ENCODE measurements at places on chromosomes 11 and 22.
A peak's percentile ranks its signal among the peaks of the same experiment; 100 is the strongest.

DNA sequence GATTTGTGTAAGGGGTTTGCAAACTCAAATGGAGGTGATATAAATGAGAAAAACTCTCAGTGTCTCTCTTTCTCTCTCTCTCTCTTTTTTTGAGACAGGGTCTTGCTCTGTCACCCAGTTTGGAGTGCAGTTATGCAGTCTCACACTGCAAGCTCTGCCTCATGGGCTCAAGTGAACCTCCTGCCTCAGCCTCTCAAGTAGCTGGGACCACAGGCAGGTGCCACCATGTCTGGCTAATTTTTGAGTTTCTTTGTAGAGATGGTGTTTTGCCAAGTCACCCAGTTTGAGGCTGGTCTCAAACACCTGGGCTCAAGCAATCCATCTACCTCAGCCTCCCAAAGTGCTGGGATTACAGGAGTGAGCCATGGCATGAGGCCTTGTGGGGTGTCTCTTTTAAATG lies 2.9 kb downstream of the BIRC3 start:
- DNase-seq = no peak

DNA sequence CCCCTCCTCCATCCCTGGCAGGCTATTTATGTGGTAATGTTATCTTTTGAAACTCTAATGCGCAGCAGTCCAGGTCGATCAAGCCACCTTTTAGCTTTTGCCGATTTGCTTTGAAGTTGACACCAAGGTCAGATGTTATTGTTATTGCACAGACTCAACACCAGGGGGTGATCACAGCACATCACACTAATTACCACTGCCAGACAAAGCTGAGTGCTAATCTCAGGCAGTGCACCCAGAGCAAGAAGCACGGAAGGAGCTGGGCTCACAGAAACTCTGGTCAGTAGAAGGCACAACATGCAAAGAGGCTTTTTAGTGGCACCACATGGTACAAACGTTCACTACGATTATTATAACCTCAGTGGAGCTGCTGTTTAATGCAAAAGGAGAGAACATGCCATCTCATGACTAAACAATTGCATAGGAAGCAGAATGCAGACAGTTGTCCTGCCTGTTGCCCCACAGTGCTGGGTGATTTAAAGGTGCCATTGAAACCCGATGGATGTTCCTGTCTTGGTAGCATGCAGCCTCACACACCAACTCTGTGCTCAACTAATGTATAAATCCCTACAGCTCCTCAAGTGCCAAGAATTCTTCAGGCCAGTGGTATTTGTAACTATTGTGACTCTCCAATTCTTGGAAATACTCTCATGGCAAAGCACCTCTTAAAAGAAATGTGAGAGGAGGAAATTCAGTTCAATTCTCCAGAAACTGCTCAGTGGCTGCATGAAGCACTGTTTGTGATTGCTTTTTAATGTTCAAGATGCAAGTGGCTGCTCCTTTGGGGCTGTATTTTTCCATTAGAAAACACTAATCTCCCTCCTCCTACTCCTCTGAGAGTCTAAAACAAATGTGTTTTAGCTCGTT lies 353.9 kb upstream of the DDI1 start:
- no peak for DNase-seq

GRCh38 chr22:46057246-46058090 lies 80.5 kb upstream of the WNT7B start:
- no peak for DNase-seq

DNA sequence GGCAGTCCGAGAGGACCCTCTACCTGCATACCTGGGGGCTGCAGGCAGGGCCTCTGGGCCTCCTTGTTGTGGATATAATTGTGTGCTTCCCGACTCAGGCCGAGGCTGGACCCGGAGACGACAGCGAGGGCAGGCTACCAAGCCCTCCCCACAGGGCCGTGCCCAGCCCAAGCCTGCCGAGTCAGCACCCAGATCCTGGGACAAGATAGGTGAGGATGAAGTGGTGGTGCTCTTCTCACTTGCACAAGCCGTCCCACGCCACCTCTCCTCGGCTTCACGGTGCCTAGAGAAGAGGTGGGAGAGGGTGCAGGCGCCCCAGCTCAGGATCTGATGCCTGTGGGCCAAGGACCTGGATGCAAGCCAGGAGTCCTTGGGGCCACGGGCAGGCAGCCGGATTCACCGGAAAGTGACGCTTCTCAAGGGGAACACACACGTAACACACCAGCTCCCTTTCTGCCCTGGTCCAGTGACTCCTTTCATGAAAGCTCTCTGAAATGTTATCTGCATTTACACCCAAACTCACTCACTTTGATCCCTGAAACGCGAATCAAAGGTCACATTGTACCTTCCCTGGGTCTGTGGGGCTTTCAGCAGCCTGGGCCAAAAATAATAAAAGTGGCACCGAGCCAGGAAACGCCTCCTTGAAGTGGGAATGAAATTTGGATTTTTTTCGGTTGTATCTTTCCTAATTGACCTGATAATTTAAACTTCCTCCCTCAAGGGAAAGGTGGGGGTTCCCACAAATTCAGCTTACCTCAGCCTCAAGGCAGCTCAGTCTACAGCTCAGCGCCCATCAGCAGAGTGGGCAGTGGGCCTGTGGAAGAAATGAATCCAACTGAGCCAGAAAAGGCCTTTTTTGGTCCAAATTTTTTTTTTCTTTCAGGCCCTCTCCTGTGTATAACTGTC lies 1.1 kb upstream of the GNB1L start:
- peak; percentile 60 for DNase-seq

GRCh38 chr22:30485362-30485988 lies 13.7 kb upstream of the SEC14L3 start:
- no peak for DNase-seq

DNA sequence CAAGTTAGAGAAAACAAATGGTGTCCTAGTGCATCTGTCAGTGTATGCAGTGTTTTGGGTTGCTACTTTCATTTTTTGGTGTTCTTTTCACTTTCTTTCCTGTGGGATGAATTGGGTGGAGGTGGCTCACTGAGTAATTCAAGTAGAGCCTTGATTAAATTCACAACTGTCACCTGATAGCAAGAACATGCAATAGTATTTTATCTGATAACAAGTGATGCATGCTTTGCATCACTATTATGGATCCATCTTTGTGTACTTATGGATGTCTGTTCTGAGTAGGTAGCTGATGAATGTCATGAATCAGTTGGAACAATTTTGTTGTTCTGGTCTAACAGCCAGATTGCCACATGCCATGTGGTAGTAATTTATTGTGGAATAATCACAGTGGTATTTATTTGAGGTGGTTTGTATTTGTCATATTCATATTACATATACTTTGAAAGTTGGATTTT lies 87.5 kb downstream of the DDX10 start:
- peak; percentile 31 for DNase-seq

DNA sequence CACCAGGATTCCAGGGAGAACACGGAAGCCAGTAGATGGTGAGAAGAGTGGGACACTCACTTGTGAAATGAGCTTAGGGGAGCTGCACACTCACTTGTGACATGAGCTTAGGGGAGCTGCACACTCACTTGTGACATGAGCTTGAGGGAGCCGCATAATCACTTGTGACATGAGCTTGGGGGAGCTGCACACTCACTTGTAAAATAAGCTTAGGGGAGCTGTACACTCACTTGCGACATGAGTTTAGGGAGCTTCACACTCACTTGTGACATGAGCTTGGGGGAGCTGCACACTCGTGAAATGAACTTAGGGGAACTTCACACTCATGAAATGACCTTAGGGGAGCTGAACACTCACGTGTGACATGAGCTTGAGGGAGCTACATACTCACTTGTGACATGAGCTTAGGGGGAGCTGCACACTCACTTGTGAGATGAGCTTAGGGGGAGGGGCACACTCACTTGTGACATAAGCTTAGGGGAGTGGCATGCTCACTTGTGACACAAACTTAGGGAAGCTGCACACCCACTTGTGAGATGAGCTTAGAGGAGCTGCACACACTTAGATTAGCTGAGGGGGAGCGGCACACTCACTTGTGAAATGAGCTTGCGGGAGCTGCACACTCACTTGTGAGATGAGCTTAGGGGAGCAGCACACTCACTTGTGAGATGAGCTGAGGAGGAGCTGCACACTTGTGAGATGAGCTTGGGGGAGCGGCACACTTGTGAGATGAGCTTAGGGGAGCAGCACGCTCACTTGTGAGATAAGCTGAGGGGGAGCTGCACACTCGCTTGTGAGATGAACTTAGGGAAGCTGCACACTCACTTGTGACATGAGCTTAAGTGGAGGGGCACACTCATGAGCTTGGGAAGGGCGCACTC lies 59.0 kb downstream of the NCAPD3 start:
- DNase-seq = no peak

GRCh38 chr11:128467610-128468041 lies 119.7 kb downstream of the ETS1 start:
- peak; percentile 94 for DNase-seq

All from HS-5 (cell line).